ENCODE measurements at places on chromosomes 4 and X.

DNA sequence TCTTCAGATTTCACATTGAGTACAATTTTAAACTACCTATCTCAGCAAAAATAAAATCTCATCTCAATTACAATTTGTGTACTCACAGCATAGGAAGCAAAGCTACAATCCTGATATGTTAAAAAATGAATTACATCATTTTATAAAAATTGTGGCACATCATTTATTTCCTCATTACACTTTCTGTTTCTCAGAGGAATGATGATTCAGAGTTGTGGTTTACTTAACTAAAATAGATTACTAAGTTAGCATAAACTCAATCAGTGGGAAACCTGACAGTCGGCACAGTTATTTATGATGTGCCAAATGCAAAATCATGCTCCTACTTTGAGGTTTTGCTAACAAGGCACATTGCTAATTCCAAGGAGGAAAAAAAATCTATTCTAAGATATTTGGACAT is 325.0 kb downstream of the FBXO8 start:
- DNase-seq: no peak

DNA sequence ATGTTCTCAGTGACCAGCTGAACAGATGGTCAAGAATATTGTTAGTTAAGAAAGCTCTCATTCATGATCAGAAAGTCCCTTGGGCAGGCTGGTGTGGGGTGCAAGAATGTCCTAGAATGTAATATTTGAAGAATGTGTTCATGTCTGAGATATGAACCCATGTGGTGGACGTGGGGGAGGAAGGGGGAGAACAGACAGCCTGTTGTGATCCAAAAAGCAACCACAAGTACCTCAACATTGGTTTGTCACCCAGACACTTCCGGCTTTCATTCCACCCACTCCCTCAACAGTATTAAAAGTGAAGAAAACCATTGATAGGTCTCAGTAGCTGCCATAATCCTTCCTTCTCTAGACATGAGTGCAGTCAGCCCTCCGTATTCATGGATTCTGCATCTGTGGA is 82.2 kb downstream of the MAML3 start:
- no peak for DNase-seq

DNA sequence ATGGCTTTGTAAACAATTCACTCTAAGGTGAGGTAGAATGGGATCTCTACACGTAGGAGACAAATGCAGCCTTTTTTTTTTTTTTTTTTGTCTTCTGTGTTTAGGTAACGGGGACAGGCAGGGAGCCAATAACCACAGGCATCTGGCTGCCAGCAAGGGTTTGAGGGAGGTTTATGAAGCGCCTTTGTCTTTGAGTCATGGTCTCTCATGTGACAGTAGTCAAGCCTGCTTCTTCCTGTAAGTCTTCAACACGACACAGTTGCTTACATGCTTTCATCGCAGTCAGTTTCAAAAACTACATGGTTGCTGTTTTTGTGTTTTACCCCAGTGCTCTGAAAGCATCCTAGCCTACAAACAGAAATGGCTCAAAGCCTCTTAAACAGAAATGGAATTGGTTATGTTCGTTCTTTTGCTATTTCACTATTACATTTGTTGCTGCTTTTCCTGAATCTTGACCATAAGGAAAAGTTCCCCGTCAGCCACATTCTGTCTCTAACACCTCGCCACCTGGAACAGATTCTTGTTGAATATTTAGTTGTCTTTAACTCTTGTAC is 127.8 kb upstream of the METTL14 start:
- peak; percentile 48 for DNase-seq

DNA sequence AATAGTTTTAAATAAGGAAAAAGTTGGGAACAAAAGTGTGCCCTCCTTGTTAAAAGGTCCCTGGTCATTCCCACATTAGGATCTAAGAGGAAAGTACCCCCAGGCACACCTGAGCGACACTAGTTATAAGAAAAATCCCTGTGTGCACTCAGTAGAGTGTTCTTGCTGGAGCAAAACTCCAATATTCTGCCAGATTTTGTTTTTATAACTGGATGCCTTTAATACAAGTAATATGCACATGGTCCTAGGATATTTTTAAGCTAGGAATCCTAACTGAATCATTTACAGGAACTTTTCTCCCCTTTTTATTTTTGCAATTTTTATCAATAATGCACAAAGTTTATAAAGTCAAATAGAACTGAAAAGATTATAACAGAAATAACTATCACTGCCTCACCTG is 68.6 kb downstream of the BEND4 start:
- DNase-seq: no peak

GRCh38 chr4:40322811-40323210 is 12.3 kb upstream of the CHRNA9 start:
- DNase-seq: no peak
